Spleen (tissue), 13 donors: ENCODE measurements at places on chromosomes 7 and 10. TPM values are rescaled to one million over a fixed set of nuclear protein-coding genes. Genes with fewer than 3 reads are reported as not detected.
A peak's percentile ranks its signal among the peaks of the same experiment; 100 is the strongest.

- DNase-seq, result no peak
- H3K36me3 ChIP-seq, result no peaks in the 10 kb centered on the region
- H3K4me1 ChIP-seq, result no peaks in the 10 kb centered on the region
- no peaks in the 10 kb centered on the region for H3K27me3 ChIP-seq
- H3K27ac ChIP-seq, result no peak overlapping the region
Measured at GRCh38 chr10:10676972-10677371, 340.7 kb upstream of the CELF2 start.

- peaks cover 49% of the 10 kb centered on the region for H3K36me3 ChIP-seq
- peaks cover 43% of the 10 kb centered on the region for H3K4me1 ChIP-seq
- peak; percentile 87 for DNase-seq
Measured at GRCh38 chr7:149620961-149621360, 123.4 kb upstream of the ZNF746 start.

PLA2G12B gene
- 0.05 TPM for polyA plus RNA-seq

DNA sequence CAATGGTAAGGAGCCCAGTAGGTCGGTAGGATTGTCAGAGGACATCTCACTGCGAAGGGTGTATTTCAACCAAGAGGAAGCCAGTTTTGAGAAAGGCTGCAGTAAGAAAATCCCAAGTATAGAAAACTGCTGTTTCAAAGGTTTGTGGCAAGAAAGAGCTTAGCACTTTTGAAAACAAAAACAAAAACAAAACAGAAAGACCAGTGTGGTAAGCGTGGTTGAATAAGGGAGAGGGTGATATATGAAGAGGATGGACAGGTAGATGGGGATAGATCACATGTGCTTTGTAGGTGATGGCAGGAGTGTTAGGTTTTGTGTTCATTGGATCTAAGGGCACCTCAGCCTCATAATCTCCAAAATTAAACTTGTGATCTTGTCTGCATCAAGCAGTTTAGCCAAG, 141.6 kb upstream of the WNT16 start:
- DNase-seq, result no peak
- no peaks in the 10 kb centered on the region for H3K36me3 ChIP-seq
- no peak overlapping the region for H3K27ac ChIP-seq
- H3K4me3 ChIP-seq, result no peak overlapping the region
- H3K27me3 ChIP-seq, result no peaks in the 10 kb centered on the region

- no peaks in the 10 kb centered on the region for H3K36me3 ChIP-seq
- H3K27me3 ChIP-seq, result no peaks in the 10 kb centered on the region
- peaks cover 19% of the 10 kb centered on the region for H3K4me1 ChIP-seq
- DNase-seq, result peak; percentile 28
- H3K4me3 ChIP-seq, result no peak overlapping the region
Measured at GRCh38 chr10:71854031-71854430, 3.0 kb upstream of the PSAP start.

DNA sequence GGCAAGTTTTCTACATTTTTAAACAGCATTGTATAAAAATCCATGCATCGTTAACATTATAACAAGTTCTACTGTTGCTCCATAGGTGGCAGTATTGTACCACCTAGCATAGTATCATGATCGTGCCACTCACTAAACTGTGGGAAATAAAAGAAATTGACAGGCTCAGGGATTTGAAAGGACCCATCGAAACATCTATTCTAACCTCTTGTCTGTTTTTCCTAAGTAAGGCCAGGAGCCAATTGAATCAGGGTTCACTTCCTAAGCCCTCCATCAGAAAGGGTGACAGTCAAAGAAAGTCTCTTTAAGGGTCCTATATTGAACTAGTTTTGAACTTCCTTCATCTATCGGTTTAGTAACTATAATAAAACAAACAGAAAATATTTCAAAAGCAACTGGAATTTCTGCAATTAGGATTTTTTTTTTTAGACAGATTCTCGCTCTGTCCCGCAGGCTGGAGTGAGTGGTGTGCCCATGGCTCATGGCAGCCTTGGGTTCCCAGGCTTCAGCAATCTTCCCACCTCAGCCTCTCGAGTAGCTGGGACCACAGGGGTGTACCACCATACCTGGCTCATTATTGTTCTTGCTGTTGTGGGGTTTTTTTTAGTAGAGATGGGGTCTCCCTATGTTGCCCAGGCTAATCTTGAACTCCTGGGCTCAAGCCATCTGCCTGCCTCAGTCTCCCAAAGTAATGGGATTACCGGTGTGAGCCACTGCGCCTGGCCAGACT, 9.4 kb downstream of the HACD1 start:
- no peaks in the 10 kb centered on the region for H3K27me3 ChIP-seq
- H3K4me3 ChIP-seq, result no peak overlapping the region
- no peaks in the 10 kb centered on the region for H3K36me3 ChIP-seq

PPP1R3C gene
- 1.6 TPM for polyA plus RNA-seq

DNA sequence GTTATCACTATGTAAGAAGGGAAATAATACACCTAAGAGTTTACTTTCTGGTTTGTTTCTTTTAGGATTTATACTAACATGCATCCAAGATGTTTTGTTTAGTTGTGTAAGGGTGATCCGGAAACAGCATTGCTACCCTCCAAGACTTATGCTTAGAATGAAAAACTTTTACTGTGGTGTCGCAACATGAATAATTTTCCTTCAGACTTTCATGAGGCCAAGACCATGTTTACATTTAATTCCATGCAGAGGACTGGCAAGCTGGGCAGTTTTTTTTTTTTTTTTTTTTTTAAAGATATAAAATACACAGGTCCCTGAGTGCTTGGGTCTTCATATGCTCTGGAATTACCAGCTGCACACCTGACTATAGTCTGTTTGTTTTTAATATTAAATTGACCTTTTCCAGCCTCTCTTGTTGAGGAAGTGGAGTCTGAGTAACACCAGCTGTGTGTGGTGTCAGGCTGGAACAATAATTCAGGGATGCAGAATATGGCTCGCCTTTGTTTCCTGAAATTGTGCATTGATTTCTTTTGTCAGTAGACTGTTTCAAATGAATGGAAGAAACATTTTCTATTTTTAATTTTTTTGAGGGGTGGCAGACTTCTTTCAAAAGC, 81.7 kb downstream of the ST7 start:
- H3K4me1 ChIP-seq, result no peaks in the 10 kb centered on the region
- H3K36me3 ChIP-seq, result no peaks in the 10 kb centered on the region
- H3K27me3 ChIP-seq, result no peaks in the 10 kb centered on the region
- H3K27ac ChIP-seq, result no peak overlapping the region
- no peak for DNase-seq
- H3K4me3 ChIP-seq, result no peak overlapping the region

GRCh38 chr7:102889851-102890250, 22.9 kb upstream of the LRRC17 start:
- H3K4me3 ChIP-seq, result no peak overlapping the region
- H3K27ac ChIP-seq, result no peak overlapping the region
- H3K36me3 ChIP-seq, result no peaks in the 10 kb centered on the region
- DNase-seq, result no peak

ANKRD22 gene
- 2.6 TPM for polyA plus RNA-seq

- no peak overlapping the region for H3K27ac ChIP-seq
- H3K36me3 ChIP-seq, result no peaks in the 10 kb centered on the region
- no peaks in the 10 kb centered on the region for H3K4me1 ChIP-seq
Measured at GRCh38 chr7:79420464-79420863, 33.0 kb downstream of the MAGI2 start.

GRCh38 chr10:114044247-114045135, 825 bp downstream of the ADRB1 start:
- peaks cover 9% of the 10 kb centered on the region for H3K4me1 ChIP-seq
- peak overlapping the region; percentile 77 for H3K27ac ChIP-seq
- H3K27me3 ChIP-seq, result peaks cover 39% of the 10 kb centered on the region
- H3K36me3 ChIP-seq, result no peaks in the 10 kb centered on the region
- peak; percentile 80 for DNase-seq

CLDN4 gene
- polyA plus RNA-seq, result 0.33 TPM

- no peak overlapping the region for H3K27ac ChIP-seq
- H3K4me1 ChIP-seq, result peaks cover 19% of the 10 kb centered on the region
- H3K4me3 ChIP-seq, result peak overlapping the region; percentile 44
- peaks cover 70% of the 10 kb centered on the region for H3K27me3 ChIP-seq
- no peaks in the 10 kb centered on the region for H3K36me3 ChIP-seq
Measured at GRCh38 chr7:100171087-100171681, 2.8 kb upstream of the GAL3ST4 start.

DNA sequence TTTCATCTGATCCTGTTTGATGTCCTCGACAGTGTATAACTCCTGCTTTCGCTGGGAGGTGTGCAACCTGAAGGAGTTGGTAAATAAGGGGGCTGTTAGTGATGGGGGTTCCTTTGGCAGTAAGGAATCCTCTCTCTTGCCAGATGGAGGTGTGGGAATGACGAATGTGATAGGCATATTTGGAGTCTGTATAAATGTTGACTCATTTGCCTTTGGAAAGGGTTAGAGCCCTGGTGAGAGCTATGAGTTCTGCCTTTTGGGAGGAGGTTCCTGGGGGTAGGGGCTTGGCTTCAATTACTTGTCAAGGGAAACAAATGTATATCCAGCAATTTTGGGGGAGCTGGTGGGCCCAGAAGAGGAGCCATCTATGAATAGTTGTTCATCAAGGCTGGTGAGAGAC, 11.4 kb upstream of the CHST3 start:
- H3K27ac ChIP-seq, result no peak overlapping the region
- DNase-seq, result no peak
- H3K4me1 ChIP-seq, result no peaks in the 10 kb centered on the region
- no peak overlapping the region for H3K4me3 ChIP-seq
- no peaks in the 10 kb centered on the region for H3K27me3 ChIP-seq

DNA sequence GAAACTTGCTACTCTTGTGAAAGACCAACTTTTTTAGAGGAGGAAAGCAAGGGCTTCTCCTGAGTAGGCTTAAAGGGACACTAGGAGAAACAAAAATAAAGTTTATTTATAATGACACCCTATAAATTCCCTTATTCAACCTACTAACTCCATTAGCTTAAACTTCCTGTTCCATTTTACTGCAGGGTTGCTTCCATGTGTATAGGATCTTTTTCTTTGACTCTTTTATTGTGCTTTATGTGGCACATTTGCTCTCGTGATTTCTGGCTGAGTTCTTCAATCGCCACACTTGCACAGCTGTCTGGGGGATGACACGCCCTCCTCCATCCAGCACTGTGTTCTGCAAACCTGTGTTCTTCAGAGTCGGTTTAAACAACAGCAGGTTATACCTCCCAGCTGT, 225.7 kb upstream of the NPVF start:
- H3K27ac ChIP-seq, result no peak overlapping the region
- H3K4me3 ChIP-seq, result no peak overlapping the region
- no peak for DNase-seq
- no peaks in the 10 kb centered on the region for H3K4me1 ChIP-seq

DNA sequence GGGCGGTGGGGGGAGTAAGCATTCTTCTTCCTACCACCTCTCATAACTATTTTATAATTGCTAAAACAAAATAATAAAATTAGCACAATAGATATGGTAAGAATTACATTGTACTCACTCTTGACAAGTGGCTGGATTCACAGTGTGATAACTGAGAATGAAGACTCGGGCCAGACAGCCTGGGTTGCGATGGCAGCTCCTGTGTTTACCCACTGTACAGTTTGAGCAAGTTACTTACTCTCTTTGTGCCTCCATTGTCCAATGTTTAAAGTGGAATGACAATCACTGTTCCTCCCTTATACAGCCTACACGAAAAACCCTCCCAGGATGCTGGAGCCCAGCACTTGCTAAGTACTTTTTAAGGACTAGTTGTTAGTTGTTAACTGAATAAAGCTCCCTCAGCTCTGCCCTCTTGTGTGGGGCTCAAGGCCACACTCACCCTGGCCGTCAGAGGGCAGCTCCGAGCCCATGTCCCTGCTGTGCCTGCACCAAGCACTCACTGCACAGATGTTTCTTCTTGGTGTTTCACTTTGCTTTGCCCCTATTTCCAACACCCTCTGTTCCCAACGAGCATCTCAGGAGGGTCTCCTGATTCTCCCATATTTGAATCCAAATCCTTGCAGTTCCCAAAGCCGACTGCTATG, 56.4 kb upstream of the NPS start:
- no peak overlapping the region for H3K4me3 ChIP-seq
- no peak overlapping the region for H3K27ac ChIP-seq
- no peaks in the 10 kb centered on the region for H3K36me3 ChIP-seq
- H3K4me1 ChIP-seq, result no peaks in the 10 kb centered on the region
- no peaks in the 10 kb centered on the region for H3K27me3 ChIP-seq

FXYD4 gene
- polyA plus RNA-seq, result not detected

- H3K27ac ChIP-seq, result no peak overlapping the region
- H3K4me3 ChIP-seq, result no peak overlapping the region
- no peaks in the 10 kb centered on the region for H3K36me3 ChIP-seq
Measured at GRCh38 chr7:118734541-118734940, 510.0 kb downstream of the ANKRD7 start.
